ENCODE measurements at places on chromosomes 11 and 22.

DNA sequence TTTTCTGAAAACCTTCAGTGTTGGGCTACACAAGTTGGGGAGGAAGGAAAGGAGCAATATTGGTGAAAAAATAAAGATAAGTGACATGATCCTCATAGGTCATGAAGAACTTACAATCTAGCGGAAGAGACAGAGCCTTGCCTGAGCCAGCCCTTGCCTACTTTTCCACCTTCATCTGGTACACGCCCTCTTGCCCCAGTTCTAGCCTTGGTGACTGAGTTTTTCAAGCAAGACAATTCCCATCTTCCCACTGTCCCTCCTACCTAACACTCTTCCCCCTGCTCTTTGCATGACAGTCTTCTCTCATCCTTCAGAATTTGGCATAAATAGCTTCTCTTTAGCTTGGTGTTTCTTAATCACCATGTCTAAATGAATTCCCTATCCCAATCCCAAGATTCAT is 42.6 kb downstream of the BBOX1 start:
- no peak for DNase-seq

DNA sequence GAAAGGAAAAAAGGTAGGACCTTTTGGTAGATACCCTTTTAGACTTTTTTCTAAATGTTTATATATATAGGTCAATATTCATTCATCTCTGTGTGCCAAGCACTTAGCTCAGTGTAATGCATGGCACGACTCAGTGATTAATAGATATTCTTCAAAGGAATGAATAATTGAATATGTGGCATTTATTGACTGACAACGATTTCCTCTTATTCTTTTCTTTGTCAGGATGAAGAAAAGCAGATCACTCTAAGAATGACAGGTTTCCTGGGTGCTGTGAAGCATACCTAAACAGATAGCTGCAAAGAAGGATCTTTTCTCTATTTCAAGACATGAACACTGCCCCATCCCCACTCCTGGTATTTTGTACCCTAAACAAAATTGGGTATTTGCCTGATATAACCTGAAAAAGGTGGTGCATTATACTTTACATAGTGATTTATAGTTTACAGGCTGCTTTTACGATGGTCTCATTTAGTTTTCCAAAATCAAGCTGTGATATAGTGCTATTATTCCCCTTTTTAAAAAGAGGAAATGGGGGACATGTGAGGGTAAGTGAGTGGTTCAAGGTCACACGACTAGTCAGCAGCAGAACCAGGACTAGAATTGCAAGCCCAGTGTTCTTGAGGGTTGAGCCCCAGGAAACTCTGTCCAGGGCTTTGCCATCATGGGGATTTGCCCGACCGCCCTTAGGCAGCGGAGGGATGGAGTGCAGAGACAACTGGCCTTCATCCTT is 32.9 kb upstream of the CLMP start:
- DNase-seq: no peak

GRCh38 chr11:19392321-19392720 is 151.6 kb upstream of the E2F8 start:
- DNase-seq: no peak

DNA sequence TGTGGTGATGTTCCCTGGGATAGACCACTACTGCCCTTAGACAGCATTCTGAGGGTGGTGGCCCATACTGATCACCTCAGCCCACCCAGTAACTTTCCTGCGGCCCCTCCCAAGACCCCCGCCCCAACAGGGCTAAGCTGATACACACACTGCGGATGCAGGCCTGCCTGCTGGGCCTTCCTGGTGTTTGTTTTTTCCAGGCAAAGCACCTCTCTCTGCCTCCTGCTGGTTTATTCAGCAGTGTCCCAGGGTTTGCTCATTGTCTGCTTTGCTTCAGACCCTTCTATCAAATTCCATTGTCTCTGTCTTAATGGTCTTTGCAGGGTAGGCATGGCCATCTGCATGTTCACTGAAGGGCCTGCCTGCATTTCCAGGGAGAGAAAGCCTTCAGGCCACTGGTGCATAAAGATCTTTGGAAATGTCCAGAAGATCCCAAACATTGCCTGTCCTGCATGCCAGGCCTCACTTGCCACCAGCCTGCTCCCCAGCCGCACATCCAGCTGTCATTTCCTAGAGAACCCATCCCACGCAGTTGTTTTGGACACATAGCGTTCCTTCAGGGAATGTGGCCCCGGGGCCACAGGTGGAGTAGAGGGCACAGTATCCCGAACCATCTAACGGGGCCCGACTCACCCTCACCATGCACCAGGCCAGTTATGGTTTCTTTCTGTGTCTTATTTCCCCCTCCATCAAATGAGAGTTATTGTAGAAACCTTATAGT is 50.2 kb downstream of the BCR start:
- no peak for DNase-seq

DNA sequence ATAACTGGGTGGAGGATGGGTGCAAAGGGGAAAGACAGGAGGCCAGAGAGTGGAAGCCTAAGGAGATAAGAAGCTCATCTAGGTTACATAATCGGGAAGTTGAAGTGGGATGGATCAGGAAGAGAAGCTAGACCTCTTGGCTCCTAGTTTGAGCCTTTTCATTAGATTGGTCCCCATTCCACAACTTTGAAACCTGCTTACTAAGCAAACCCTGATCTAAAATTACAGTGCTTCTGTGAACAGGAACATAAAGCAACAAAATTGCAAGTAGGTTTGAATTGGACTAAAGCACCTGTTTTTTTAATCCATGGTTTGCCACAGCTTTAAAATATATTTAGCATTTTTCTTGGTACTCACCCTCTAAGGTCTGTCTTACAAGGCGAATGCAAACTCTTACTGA is 80.4 kb upstream of the EED start:
- no peak for DNase-seq

DNA sequence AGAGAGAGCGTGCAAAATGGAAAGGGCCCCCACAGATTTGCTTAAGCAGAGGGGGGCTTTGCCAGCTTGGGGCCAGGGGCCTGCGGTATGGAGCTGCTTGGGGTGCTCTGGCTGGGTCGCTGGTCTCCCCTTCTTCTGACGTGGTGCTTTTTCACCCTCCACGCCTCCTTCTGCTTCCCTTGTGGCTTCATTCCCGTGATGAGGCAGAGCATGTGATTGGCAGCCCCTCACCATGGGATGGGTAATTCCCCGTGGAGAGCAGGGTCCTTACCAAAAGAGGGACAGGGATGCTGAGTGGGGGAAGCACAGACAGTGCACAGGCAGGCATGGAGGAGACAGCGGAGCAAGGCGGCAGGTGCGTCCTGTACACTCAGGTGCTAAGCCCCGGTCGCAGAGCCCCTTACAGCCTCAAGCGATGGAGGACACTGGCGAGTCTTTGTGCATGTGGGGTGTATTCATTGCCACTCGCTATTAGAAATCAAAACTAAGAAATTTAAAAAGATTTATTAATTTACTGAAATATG is 19.9 kb upstream of the GRAMD4 start:
- DNase-seq: no peak
